ENCODE measurements at places on chromosomes 12 and 14.

DNA sequence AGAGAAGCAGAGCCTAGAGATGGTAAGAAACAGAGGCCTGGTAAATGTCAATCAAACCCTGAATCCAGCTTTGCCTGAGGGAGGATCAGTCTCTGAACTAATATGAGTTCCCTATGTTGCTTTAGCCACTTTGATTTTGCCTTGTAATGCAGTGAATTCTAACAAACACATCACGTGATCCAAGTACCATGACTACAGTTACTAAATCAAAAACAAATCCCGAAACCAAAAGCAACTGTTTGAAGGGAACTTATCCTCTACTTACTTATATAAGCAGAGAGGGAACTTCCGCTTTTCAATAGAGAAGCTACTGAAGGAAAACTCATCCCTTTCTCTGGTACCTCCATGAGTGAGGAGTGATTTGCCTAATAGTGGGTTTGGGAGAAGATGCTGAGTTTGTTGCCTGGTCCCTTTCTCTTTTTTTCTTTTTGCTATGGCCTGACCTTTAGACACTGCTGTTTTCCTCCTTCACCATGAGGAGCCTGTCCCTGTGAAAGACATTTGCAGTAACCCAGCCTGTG, 7.7 kb upstream of the PPTC7 start:
- DNase-seq, result no peak

DNA sequence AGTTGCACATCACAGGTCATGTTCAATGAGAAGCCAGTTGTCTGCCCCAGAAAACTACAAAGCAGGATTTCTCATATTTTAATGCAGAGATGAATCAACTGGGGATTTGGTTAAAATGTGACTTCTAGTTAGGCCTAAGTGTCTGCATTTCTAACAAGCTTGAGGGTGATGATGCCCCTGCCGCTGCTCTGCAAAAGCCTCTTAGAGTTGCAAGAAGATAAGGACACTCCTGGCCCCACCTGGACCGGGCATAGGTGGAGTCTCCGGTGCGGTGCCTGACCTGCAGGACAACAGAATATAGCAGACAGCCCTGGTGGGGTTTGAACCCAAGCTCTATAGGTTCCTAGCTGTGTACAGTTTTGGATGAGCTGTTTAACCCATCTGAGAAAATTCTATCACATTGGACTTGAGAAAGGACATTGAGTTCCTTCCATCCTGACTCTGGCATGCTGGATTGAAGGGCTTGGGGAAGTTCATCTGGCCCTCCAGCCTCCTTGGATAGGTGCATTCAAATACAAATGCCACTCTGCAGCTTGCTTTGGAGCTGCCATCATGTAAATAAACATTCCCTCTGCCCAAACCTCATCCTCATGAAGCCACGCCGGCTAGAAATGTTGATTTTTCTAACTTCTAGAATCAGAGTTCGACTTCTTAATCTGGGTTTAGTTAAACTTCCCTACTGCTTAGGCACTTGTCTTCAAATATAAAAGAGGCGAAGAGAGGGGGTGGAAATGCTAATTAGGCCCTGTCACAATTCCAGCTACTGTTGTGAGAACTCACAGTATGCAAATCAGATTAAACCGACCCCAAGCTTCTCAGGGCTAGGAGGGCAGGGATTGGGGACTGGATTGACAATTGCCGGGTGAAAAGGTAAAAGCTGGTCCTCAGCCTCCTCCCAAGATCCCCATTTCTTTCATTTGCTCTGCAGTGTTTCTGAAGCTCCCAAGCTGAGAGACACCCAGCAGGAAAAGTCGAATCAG, 1225.6 kb downstream of the VRK1 start:
- DNase-seq, result no peak

- no peak for DNase-seq
Observed at GRCh38 chr12:124796303-124796960, 67.2 kb downstream of the SCARB1 start.

GRCh38 chr14:69662636-69663299, 51.4 kb downstream of the SUSD6 start:
- DNase-seq, result no peak
